CD4-positive, alpha-beta T cell (primary cell): ENCODE measurements at places on chromosomes 7 and 10.

GRCh38 chr10:68184546-68184945 lies 47.4 kb downstream of the ATOH7 start:
- DNase-seq, result no peak

- DNase-seq, result no peak
These were observed 46.4 kb downstream of the UNCX start for GRCh38 chr7:1279041-1279440.

- DNase-seq, result no peak
These were observed 10.6 kb downstream of the DNAJB6 start for GRCh38 chr7:157347217-157347904.

- DNase-seq, result no peak
These were observed 703.1 kb upstream of the FZD8 start for GRCh38 chr10:36345175-36345533.

- DNase-seq, result no peak
These were observed 234.5 kb downstream of the AHR start for GRCh38 chr7:17532861-17533404.
